ENCODE measurements at places on chromosomes 1 and 21. TPM values are rescaled to one million over a fixed set of nuclear protein-coding genes. Genes with fewer than 3 reads are reported as not detected.

OR2M3 gene
- total RNA-seq = not detected

TTC39A gene
- 2.0 TPM for total RNA-seq

HPCAL4 gene
- total RNA-seq = not detected

REG4 gene
- total RNA-seq = not detected

TP73 gene
- 0.18 TPM for total RNA-seq

C1orf167 gene
- total RNA-seq = 3.6 TPM

WNT9A gene
- 3.5 TPM for total RNA-seq

SIK1 gene
- total RNA-seq = 18.1 TPM

RGL1 gene
- total RNA-seq = 51.6 TPM

TDRD10 gene
- total RNA-seq = 16.5 TPM

CR1L gene
- total RNA-seq = 0.24 TPM

HMCN1 gene
- total RNA-seq = 93.6 TPM

PCP4 gene
- not detected for total RNA-seq

PDZK1IP1 gene
- 3.7 TPM for total RNA-seq

BSND gene
- total RNA-seq = not detected

TIMM17A gene
- total RNA-seq = 29.2 TPM

NUP210L gene
- 0.12 TPM for total RNA-seq

DNM3 gene
- 16.2 TPM for total RNA-seq

CLIC4 gene
- 477 TPM for total RNA-seq

PLOD1 gene
- total RNA-seq = 80.2 TPM

BEND5 gene
- total RNA-seq = 11.2 TPM

CHIA gene
- total RNA-seq = not detected

ESPN gene
- total RNA-seq = 0.29 TPM

SH2D5 gene
- 0.39 TPM for total RNA-seq

CXADR gene
- total RNA-seq = 0.63 TPM

CFHR3 gene
- total RNA-seq = 0.66 TPM

S100A7 gene
- not detected for total RNA-seq

FNDC5 gene
- 17.6 TPM for total RNA-seq

OR2T35 gene
- total RNA-seq = not detected

AGT gene
- total RNA-seq = 49.1 TPM

ADCY10 gene
- 0.24 TPM for total RNA-seq

ERICH3 gene
- 0.42 TPM for total RNA-seq

MSH4 gene
- total RNA-seq = 0.72 TPM

CR2 gene
- total RNA-seq = 0.58 TPM

FHAD1 gene
- total RNA-seq = 2.7 TPM

AMY1A gene
- not detected for total RNA-seq

BRINP2 gene
- not detected for total RNA-seq

NOC2L gene
- total RNA-seq = 41.4 TPM

EXTL2 gene
- total RNA-seq = 19.0 TPM

S100A4 gene
- 406 TPM for total RNA-seq

AZIN2 gene
- total RNA-seq = 3.9 TPM

FAM78B gene
- total RNA-seq = 3.4 TPM

PGBD5 gene
- total RNA-seq = 0.99 TPM

BMP8B gene
- 1.4 TPM for total RNA-seq

LORICRIN gene
- not detected for total RNA-seq

CADM3 gene
- 41.2 TPM for total RNA-seq

PLEKHN1 gene
- 1.2 TPM for total RNA-seq

TCP10L gene
- total RNA-seq = 1.4 TPM

HMGB4 gene
- total RNA-seq = not detected

FAM72B gene
- total RNA-seq = 1.1 TPM

LCE1D gene
- not detected for total RNA-seq

TMEM81 gene
- 4.1 TPM for total RNA-seq

PLA2G2E gene
- total RNA-seq = not detected

LMO4 gene
- total RNA-seq = 45.7 TPM

RHBG gene
- total RNA-seq = not detected

TPM3 gene
- 182 TPM for total RNA-seq

OR2T11 gene
- not detected for total RNA-seq

LGR6 gene
- total RNA-seq = 31.7 TPM
